Fibroblast of skin of left biceps (primary cell): ENCODE measurements at places on chromosomes 7 and 10.

- no peak for DNase-seq
These were observed 28.1 kb downstream of the KCNH2 start for GRCh38 chr7:150949971-150950491.

DNA sequence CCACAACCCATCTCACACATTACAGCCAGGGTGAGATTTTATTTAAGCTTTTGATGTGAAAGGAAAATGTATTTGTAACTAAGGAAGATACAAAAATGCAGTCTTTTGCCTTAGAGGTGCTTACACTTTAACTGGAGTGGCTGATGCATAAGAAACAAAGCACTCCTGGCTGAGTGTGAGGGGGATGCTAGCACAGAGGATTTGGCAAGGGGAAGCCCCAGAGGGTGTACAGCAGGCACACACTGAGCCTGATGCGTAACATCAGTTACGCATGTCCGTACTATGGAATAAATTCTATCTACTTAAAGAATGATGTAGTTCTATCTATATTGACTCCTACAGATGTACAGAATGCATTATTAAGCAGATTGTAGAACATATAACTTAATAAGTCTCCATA, 17.8 kb downstream of the GIMAP8 start:
- DNase-seq, result no peak

DNA sequence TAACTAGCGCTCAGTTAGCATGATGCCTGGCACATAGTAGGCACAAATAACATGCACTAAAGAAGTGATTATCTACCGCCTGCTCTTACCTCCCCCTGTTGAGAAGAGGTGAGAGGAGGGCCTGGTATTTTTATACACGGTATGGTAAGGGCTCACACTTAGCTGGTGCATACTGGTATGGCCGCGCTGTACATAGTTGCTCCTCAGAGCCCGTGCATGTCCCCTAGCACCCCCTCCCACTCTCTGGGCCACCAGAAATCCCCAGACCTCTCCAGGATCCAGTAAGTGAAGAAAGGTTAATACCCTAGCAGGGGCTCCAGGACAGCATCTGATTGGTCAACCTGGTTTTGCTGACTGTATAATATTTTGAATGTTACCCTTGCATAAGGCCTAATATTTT, 121.4 kb downstream of the RAB11FIP2 start:
- no peak for DNase-seq

GRCh38 chr10:110081911-110082310, 74.1 kb downstream of the ADD3 start:
- DNase-seq, result no peak

- DNase-seq, result no peak
These were observed 20.0 kb downstream of the TMEM273 start for GRCh38 chr10:49168171-49168540.

DNA sequence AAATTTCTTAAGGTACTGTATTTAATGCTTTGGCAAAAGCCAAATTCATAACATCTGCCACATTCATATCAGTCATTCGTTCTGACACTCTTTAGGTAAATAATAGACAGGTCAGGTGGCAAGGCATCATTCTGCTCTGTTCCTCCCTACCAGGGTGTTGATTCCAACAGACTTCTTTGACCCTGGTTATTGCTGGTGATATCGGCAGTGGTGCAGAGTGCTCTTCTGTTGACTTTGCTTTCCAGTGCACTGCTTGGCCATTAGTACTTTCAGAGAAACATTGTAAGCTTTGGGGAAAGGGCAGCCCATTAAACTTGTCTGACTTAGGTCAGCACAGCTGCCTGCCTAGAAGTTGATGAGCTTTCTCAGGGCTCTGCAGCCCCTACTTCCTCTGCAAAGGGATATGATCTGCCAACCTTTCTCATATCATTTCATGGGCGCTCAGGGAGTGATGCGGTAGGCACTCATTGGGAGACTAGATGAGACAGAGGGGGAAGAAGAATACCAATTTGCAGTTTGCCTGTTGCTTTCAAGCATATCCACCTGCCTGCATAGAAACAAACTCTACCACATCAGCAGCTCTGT, 139.3 kb downstream of the LRRC4 start:
- DNase-seq, result no peak

DNA sequence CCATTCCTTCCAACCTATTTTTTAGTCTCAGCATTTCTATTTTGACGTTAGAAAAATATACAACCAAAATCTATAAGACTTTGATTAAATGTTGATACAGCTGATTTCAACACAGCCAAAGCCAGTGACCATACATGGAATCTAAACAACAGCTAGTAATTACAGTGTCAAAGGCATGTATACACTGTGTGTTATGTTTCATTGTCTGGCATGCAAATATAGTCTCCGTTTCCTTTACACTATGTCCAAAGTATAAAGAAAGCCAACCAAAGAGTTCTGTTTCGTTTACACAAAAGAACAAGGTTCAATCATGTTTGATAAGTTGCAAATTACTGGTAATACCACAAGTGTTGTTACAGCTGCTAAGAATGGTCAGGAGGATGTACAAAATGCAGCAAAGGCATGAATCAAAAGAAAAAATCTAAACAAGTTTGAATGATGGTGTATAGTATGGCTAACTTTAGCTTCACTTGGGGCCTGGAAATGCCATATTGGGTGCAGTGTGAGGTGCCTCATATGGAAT, 268.3 kb upstream of the FERD3L start:
- no peak for DNase-seq

DNA sequence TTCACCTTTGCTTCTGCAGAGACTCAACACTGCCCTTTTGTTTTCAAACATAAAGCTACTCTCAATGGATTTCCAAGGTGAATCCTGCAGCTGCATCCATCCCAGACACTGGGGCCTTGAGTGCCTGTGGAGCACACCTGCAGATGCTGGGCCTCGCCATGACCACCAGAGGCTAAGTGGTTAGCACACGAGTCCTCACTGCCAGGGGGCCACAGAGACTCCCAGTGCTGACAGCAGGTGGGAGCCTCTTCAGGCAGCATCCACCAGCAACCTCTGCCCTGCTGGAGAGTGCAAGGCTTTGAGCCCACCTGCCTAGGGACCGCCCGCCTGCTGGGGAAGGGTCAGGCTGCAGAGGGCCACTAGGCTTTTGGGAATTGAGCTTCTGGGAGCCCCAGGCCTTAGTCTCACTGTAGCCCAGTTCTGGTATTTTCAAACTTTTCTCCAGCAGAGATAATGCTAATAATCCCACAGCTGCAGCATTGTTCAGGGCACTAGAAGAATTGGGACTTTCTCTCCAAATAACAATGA, 9.4 kb upstream of the HPS1 start:
- no peak for DNase-seq

GRCh38 chr10:33117230-33117629, 159.2 kb upstream of the ITGB1 start:
- no peak for DNase-seq
